T follicular helper cell (primary cell): ENCODE measurements at places on chromosomes 7 and 10.

DNA sequence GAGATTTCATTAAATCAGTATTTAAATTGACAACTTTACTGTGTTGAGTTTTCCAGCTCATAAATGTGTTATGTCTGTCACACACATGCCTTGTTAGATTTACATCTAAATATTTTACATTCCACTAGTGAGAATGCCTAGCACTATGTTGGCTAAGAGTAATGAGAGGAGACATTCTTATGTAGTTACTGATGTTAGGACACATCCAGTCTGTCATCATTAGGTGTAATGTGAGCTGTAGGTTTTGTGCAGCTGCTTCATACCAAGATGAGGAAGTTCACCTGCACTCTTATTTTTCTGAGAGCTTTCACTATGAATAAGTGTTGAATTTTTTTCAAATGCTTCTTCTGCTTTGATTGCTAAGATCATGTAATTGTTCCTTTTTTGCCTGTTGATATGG is 218.0 kb upstream of the IGFBP3 start:
- no peak for DNase-seq

DNA sequence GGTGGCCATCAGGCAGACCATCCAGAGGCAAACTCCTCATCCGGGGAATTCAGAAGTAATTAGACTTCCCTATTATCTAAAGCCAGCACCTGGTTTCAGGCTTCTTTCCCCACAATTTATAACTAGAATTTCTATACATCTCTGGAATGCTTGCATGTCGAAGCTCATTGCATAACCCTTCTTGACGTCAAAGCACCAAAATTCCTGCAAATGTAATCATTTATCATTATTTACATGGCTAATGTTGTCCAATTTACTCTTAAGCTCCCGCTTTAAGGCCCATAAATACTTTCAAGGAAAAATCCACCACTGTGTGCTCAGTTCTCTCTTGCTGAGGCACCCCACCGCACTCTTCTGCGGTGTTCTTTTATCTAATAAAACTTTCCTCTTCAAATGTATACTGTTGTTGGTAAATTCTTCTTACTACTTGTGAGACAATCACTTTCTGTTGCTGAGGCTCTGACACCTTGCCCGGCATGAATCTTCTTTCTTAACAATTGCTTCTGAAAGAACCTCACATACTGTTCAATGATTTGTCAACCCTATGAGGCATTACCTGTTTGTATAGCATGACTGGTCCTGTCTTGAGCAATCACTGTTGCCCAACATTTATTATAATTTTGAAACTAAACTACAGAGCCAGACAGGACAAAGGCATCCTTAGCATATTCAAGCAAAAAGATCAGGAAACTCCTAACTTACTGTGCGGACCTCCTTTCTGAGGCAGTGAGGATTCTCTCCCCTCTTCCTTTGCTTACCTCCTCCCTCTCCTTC is 17.4 kb upstream of the GPR141 start:
- no peak for DNase-seq

DNA sequence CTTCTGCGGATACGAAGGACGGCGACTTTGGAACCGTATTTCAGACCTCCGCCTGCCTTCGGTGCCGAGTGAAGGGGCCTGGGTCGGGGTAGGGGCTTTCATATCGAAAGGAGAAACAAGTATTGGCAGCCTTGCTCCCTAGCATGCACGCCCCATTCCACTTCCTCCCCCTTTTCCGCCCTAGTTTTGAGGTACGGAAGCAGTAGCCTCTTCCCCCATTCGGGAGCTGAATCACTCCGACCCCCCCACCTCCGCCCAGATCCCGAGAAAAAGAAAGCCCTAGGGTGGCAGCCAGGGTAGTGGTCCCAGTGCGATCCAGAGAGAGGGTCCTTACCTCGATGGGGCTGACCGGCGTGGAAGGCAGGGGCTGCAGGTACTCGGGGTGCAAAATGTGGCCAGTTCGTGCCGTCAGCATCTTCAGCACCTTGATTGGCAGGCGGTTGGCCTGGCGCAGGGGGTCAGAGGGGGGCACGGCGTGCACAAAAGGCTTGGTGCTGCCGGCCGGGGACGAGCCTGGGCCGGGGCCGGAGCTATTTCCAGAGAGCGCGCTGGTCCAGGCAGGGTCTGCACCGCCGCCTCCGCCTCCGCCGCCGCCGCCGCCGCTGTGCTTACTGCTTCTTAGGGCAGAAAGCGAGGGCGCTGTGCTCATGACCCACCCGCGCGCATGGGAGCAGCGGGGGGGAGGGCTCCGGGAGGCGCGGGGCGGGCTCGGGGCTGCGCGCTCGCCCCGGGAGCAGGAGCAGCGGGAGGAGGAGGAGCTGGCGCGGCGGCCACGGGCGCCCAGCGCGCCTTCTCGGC is 594 bp downstream of the ZNF503 start:
- no peak for DNase-seq

GRCh38 chr10:117933036-117933435 is 113.7 kb downstream of the RAB11FIP2 start:
- no peak for DNase-seq

GRCh38 chr7:101175664-101176063 is 4.4 kb downstream of the NAT16 start:
- no peak for DNase-seq

DNA sequence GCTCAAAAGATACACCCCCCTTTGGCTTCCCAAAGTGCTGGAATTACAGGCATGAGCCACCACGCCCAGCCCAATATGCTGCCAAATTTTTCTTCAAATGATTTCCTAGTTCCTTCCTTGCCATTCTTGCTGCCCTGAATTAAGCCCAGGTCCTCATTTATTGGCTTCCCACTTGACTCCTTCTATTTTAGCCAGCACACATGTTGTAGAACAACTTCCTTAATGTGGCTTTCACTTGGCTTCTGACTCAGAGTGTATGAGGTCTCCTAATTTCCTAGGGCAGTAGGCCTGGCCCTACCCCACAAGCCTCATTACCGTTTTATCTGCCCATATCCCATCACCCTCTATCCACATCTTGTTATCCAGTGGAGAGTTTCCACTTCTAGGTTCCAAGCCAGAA is 21.8 kb upstream of the HIPK2 start:
- no peak for DNase-seq

DNA sequence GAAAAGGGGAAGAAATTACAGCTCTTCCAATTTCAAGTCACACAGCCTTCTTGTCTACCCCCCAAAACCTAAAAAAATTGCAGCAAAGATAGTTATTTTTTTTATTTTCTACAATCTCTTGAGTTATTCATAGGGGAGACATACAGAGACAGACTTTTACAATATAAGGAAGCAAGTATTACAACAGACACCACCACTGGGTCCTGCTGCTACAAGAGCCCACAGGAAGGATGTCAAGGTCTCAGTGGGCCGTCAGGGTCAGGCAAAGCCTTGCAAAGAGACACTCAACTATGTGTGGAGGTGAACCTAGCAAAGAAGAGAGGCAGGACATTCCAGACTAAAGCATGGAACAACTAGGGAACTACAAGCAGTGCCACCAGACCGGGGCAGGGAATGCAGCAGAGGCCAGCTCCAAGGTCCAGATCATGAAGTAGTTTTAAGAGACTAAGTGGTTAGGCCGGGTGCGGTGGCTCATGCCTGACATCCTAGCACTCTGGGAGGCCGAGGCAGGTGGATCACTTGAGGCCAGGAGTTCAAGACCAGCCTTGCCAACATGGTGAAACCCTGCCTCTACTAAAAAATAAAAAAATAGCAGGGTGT is 28.2 kb upstream of the ZCCHC24 start:
- no peak for DNase-seq

DNA sequence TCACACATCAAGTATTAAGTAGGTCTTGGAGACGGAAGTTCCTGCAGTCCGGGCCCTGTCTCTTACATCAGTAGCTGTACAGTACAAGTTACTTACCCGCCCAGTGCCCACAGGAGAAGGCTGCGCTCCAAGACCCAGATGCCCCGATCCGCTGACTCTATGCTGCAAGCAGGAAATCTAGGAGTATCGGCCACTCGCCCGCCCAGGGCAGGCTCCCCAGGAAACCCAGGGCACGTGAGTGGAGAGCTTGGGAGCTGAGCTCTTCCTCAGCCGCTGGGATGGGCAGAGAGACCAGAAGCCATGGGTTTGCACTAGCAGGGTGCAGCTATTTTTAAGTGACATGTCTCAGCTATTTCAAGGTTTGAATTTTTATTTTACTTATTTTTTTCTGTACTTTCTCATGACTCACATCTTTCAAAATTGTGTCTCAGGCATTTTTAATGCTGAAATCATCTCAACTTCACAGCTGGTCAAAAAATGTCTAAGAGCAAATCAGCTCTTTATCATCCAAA is 1.9 kb upstream of the GPER1 start:
- DNase-seq: no peak

DNA sequence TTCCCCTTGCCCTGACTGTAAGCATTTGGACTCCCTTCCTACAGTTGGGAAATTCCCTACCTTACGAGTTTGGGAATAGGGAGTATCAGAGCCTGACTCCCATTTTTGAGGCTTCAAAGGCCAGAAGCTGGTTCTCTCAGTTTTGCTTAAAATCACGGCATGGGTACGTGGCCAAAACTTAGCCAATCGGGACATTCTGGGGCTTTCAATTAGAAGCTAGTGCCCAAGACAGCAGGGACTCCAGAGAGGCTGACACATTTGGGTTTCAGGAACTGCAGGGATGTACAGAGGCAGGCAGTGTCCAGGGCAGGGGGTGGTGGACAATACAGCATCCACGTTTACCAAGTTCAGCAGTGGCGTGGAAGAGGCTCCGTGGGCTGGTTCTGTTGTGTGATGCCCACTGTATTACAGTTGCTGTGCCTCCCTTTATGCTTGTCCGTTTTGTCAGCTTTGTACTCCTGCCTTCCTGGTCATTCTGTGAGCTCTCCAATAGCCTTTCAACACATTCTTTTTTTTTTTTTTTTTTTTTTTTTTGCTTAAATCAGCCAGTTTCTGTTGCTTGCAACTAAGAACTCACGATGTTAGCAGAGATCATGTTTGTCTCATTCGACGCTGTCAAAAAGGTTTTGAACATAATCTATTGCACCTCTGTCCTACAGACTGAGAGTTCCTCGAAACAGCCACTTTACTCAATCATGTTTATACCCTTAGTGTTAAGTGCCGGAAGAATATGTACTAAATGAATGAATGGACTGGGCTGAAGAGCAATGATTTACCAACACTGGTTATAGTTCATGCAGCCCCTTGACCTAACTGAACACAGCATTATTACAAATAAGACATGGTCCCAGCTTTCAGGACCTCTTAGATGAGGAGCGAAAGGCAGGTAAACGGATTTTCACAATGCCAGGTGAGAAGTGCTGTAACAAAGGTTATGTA is 1.1 kb downstream of the GGCT start:
- DNase-seq: no peak

- no peak for DNase-seq
These were observed 34.3 kb downstream of the MYL10 start for GRCh38 chr7:101594790-101595189.

DNA sequence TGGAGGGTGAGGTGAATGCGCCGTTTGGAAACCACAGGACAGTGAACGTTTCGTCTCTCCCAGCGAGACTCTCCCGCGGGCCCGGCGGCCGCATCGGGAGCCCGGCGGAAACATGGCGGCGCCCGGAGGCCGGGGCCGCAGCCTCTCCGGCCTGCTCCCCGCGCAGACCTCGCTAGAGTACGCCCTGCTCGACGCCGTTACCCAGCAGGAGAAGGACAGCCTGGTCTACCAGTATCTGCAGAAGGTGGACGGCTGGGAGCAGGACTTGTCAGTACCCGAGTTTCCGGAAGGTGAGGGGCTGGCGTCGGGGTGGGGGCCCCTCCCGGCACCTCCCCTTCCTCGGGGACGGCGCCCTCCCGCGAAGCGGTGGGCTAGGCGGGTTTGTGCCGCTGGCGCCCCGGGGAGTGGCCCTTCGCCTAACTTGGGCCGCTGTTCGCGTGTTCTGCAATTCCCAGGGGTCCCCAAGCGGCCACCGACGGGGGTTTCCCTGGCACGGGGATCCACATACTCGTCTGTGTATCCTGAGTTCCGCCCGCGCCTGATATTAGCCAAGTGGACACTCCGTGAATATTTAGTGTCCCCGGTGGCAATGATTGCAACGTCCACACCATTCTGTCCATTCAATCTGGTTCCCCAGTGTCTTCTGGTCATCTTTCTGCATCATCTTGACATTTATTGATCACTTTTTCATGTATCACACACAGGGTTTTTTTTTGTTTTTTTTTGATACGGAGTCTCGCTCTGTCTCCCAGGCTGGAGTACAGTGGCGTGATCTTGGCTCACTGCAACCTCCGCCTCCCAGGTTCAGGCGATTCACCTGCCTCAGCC is 514 bp downstream of the NHLRC2 start:
- peak; percentile 19 for DNase-seq

- DNase-seq: no peak
These were observed 323.1 kb downstream of the TFEC start for GRCh38 chr7:115707258-115708012.

- DNase-seq: no peak
These were observed 36.2 kb upstream of the USP6NL start for GRCh38 chr10:11647676-11648075.

- DNase-seq: no peak
These were observed 4.1 kb upstream of the NT5C2 start for GRCh38 chr10:103197174-103197573.

DNA sequence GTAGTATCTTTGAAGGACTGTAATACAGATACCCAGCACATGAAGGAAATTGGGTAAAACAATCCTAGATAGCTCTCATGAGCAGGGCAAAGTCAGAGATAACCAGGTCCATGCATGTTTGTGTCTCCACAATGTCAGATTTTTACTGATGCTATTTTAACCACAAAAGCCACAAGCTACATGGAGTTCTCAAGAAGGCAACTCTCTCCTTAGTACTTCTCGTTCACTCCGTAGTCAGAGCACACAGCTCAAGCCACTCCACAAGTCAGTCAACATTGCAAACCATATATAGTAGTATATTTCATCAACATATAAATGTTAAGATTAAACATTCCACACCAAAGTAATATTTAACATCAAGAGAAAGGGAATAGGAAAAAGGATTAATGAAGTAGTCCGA is 98.0 kb upstream of the PIK3CG start:
- no peak for DNase-seq

- no peak for DNase-seq
These were observed 26.4 kb downstream of the BBS9 start for GRCh38 chr7:33155811-33156210.

DNA sequence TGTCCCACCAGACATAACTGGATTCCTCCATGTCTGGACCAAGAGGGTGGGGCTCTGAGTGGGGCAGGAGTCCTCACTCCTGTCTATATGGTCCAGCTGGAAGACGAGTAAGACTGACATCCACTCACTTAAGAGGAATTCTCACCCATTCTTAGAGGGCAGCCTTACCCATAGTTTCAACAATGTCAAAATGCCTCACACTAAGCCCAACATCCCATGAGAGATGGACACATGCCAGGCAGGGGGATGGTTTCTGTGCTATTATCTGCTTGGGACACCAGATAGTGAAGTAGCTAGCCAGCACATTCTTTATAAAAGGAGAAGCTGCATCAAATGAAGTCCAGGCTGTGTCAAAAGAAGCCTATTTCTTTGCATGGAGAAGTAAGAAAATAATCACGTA is 4.7 kb upstream of the LANCL2 start:
- no peak for DNase-seq

- DNase-seq: no peak
These were observed 27.3 kb upstream of the KNDC1 start for GRCh38 chr10:133132473-133133291.
